Foreskin keratinocyte (primary cell): ENCODE measurements at places on chromosomes 7 and 10. TPM values are rescaled to one million over a fixed set of nuclear protein-coding genes. Genes with fewer than 3 reads are reported as not detected.
A peak's percentile ranks its signal among the peaks of the same experiment; 100 is the strongest.

Gene LIPJ
- total RNA-seq = not detected in 2 replicates

DNA sequence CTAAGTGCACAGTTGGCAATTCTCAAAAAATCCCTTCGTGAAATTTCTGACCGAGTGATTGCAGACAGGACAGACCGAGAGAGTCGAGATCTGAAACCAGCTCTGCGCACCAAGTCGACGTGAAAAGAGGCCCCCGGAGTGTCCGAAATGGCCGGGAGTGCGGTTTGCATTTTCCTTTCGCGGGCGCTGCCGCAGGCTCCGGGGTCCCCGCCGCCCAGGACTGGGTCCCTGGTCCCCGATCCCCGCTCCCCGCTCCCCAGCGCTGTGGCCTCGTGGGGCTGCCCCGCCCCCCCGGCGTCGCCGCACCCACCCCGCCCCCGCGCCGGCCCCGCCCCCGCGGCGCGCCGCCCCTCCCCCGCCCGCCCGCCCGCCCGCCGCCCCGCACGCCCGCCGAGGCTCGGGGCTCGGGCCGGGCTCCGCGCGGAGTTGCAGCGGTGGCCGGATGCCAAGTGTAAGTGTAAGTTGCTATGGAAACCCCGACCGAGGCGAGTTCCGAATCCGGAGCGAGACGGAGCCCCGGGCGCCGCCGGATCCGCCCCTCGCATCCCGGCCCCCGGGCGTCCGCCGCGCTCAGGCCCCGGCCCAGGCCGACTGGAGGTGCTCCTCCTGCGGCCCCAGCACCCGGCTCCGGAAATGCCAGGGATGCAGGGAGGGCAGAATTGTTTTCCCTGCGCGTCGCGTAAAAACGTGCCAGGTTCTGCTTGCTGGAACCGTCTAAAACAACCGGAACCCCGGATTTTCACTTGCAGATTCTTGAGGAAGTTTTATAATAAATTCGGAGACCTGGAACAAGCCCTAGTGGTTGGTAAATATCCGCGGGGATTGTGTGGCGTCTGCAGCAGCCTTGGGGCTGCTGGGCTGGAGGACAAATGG, 4.6 kb downstream of the BMI1 start:
- DNase-seq = peak; percentile 23

DNA sequence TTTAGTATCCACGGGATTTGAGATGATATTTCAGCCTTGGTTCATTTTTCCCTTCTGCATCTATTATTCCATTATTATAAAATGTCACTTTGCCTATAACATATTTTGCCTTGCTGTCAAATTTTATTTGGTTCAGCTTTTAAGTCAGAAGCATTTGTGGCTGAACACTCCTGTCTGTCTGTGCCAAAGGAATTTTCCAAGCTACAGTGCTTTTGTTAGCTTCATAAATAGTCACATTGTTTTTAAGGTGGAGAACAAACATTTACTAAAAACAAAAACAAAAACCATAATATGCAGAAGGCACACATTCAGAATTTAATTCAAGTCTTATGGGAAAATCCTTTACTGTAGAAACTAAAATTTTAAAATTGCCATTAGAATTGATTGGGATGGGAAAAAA, 33.8 kb upstream of the ELMO1 start:
- DNase-seq = no peak

DNA sequence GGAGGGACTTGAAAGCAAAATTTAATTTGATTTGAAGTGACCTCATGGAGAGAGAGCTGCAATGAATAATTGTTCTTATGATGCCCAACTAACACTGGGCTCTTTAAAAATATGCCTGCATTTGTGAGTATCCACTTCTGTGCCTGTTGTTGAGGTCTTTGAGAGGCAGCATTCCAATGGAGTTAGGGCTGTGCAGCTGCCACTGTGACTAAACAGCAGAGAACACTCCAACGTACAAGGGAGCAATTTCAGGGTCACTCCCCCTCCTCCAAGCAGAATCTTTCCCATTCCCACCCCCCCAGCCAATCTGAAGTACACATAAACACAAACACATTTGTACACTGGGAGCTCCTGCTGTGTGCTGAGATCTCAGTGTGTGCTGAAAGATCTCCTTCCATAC, 28.0 kb upstream of the GSAP start:
- peak; percentile 43 for DNase-seq

GRCh38 chr7:106756071-106756470, 95.1 kb upstream of the CCDC71L start:
- no peak for DNase-seq

Gene CYP26C1
- not detected in 2 replicates for total RNA-seq

- no peak for DNase-seq
Measured at GRCh38 chr10:89235073-89235798, 16.3 kb downstream of the LIPA start.

GRCh38 chr7:12761691-12762090, 74.3 kb downstream of the ARL4A start:
- no peak for DNase-seq
